ENCODE measurements at places on chromosomes 1 and 21.
A peak's percentile ranks its signal among the peaks of the same experiment; 100 is the strongest.

- no peak for DNase-seq
Measured at GRCh38 chr1:30738715-30739559, 15.6 kb upstream of the MATN1 start.

DNA sequence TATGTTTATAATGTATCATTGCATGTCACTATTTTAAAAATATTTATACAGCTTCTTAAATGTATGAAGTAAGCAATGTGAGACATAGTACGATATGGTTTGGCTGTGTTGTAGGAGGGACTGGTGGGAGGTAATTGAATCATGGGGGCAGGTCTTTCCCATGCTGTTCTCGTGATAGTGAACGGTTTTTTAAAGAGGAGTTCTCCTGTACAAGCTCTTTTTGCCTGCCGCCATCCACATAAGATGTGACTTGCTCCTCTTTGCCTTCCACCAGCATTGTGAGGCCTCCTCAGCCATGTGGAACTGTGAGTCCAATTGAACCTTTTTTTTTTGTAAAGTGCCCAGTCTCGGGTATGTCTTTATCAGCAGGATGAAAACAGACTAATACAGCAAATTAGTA, 10.3 kb downstream of the ABCD3 start:
- DNase-seq, result no peak

DNA sequence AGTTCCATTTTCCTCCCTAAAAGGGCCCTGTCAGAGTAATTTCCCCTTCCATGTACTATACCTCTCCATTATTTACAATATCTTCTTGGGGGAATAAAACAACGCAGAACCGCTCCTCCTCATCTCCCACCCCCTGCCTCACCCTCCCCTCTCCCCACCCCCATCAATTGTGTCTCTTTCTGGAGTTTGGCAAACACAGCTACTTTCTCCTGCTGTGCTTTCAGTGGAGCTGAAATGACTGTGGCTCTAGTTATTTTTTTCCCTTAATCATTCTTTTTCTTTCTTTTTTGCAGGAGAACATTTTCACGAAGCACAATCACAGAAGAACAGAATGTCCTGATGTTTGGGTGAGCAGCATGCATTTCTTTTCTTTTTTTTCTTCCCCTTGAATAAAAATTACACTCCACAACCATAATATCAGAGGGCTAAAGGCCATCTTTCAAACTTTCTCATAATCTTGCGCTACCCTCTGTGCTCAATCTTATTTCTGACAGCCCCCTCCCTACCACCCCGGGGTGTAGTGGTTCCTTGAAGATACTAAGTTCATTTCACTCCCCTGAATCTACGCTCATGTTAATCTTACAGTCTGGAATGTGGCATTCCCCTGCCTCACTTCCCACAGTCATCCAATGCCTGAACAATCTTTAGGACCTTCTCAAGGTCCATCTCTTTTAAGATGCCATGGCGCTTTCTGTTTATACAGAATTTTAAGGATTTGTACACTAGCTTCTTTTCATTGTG, 8.8 kb upstream of the PLXNA2 start:
- no peak for DNase-seq

GRCh38 chr1:68917456-68917855, 420.6 kb upstream of the DEPDC1 start:
- no peak for DNase-seq

DNA sequence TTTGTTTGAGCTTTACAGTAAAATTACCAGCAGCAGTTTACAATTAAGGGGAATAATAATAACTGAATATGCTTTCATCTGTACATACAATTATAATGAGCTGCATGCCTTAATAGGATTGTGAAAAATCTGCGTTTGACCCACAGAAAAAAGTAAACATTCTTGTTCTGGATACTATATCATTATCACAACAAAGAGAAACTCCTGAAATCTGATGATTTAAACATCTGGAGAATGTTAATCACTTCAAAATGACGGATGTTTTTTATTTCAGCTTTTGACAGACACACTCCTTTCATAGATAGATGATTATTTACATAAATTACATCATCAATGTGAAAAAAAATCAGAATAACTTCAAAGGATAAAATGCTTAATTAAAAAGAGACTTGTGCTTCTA, 58.5 kb downstream of the TYW3 start:
- DNase-seq, result no peak

DNA sequence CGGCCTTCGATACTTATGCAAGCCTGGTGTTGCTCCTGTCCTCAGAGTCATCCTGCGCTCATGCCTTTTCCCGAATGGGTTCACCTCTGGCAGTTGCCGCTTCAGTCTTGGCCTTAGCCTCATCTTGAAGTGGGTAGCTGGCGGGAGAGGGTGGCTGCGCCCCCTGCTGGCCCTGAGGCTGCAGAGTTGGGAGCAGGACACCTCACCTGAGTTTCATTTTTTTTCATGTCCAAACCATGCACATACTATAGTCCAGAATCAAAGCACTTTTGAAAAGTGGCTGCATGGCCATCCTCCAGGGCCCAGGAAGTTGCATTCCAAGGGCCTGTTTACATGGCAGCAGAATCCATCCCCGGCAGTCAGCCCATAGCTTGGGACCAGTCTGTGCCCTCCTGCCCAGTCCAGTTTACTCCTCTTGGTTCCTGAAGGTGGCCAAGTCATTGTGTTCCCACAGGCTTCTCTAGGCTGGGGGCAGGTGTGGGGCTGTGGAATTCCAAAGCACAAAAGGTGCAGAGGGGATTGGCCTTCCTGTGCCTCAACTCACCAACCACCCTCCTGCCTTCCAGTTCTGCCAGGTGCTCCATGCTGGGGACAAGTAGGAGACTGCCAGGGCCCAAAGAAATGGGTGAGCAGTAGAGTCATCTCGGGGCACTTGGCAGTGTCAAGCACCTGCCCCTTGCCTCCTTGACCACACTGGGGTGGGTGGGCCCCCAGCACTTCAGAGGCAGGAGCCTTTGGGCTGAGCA, 44.0 kb downstream of the YARS1 start:
- DNase-seq, result peak; percentile 56

All from RPMI7951 (cell line).